NCI-H524 treated with DMSO at 0.1 percent for 48 hours (cell line): ENCODE measurements at places on chromosomes 4 and X.

GRCh38 chr4:48635310-48635709, 144.8 kb downstream of the FRYL start:
- DNase-seq, result no peak

- no peak for DNase-seq
Measured at GRCh38 chr4:118736900-118737299, 51.7 kb downstream of the METTL14 start.

DNA sequence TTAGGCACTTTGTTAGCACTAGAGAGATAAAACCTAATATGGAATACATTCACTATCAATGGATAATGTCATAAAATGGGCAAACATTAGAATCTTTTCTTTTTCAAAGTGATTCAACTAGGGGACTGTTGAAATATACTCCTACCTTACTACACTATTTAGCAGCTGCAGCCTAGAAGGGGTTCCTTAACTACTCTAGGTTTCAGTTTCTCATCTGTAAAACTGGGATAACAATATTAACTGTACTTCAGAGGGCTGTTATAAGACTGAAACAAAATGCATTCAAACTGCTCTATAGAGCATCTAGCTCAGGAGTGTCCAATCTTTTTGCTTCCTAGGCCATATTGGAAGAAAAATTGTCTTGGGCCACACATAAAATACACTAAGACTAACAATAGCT, 147.4 kb downstream of the CDS1 start:
- no peak for DNase-seq

DNA sequence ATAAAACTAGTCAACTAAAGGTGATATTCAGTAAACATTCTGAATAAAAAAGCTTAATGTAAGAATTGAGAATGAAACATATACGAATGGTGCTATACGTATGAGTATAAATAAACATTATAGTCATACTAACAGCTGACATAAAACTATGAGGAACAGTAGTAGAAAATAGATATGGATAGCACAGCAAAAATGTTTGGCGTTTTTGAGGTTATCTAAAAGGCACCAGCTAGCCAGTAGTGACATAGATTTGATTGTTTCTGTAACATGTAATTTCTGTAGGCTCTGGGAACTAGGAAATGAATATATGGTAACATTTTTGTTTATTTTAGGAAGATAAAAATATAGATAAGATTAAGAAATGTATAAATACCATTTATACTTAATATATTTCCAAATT, 69.3 kb downstream of the SNX25 start:
- no peak for DNase-seq

DNA sequence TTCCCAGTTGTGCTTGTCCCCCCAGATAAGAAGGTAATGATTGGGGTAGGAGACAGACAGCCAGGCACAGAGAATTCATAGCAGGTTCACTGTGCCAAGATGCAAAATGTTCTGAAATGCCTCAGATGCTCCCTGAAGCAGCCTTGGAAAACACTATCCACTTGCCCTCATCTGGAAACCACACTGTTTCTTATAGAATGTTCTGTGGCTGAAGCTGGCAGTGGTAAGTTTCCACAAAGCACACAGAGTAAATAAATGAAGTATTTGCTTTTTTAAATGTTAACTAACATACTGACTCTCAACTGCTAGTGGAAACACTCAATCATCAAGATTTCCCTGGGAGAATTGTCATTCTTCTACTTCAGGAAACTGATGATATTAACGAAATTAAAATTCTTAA, 311.4 kb downstream of the PRDM5 start:
- no peak for DNase-seq

DNA sequence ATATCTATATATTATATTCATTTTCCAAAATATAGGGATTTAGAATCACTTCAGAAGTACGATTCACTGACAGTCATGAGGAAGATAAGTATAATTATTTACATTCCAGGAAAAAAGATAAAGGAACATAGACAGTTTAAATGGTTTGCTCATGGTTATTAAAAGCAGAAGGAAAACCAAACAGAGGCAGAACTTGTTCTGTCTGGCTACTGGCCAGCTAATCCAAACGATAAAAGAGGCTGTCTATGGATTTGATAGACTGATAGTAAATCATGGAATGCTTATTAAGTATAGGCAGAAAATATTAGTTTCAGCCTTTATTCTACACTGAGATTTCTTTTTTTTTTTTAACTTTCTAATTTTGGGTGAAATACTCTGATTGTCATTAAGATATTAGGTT, 50.2 kb downstream of the RPGR start:
- no peak for DNase-seq

- no peak for DNase-seq
Measured at GRCh38 chrX:131271826-131272225, 17.3 kb downstream of the IGSF1 start.

DNA sequence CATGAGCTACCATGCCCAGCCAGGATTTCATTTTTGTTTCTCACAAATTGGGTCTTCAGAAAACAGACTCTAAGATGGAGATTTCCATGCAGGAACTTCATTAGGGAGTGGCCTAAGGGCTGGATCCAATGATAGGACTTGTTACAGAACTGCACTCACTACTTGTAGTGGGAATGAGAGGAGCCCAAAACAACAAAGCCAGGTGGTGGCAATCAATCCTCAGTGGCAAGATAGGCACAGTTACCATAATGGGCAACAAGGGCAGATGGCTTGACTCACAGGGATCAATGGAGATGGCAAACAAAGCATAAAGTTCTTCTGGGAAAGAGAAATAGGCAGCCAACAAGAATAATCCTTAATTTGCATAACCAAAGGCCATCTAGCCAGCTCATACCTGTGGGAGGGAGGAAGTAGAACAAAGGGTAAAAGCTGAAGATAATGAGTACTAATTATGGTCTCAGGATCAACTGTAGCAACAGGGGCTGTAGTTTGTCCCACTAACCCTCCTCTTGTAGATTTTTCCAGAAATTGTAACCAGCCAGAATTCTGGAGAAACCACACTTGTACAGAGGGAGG, 72.8 kb upstream of the MAPK10 start:
- no peak for DNase-seq

GRCh38 chr4:76377911-76378310, 43.0 kb downstream of the CCDC158 start:
- DNase-seq, result no peak

DNA sequence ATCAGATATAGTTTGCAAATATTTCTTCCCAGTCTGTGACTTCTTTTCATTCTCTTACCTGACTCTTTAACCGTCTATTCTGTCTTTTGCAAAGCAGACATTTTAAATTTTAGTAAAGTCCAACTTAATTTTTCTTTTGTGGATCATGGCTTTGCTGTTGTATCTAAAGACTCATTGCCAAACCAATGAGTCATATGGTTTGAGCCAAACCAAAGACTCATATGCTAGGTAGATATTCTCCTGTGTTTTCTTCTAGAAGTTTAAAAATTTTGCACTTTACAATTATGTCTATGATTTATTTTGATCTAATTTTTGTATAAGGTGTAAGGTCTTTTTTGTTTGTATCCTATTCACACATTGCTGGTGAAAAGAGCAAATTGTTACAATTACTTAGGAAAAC, 446.8 kb downstream of the ANKRD50 start:
- DNase-seq, result no peak

DNA sequence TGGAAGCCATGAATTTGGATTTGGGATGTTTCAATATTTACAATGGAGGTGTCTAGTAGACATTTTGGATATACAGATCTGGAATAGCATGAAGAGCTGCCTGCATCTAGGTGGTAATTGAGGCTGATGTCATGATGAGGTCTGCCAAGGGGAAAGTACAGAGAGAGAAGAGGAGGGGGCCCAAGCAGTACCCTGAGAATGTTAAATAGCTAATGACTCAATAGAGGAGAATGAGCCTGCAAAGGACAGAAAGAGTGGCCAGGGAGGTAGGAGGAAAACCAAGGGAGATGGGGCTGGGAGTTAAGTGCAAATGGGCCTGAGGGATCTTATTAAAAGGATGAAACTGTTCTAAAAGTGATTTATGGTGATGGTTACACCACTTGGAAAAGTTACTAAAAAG, 182.2 kb upstream of the KIT start:
- DNase-seq, result no peak

GRCh38 chr4:118322831-118323502, 29.8 kb downstream of the PRSS12 start:
- no peak for DNase-seq

GRCh38 chr4:15078682-15079642, 76.7 kb downstream of the CPEB2 start:
- DNase-seq, result no peak

- no peak for DNase-seq
Measured at GRCh38 chr4:26782168-26782829, 78.3 kb upstream of the STIM2 start.

DNA sequence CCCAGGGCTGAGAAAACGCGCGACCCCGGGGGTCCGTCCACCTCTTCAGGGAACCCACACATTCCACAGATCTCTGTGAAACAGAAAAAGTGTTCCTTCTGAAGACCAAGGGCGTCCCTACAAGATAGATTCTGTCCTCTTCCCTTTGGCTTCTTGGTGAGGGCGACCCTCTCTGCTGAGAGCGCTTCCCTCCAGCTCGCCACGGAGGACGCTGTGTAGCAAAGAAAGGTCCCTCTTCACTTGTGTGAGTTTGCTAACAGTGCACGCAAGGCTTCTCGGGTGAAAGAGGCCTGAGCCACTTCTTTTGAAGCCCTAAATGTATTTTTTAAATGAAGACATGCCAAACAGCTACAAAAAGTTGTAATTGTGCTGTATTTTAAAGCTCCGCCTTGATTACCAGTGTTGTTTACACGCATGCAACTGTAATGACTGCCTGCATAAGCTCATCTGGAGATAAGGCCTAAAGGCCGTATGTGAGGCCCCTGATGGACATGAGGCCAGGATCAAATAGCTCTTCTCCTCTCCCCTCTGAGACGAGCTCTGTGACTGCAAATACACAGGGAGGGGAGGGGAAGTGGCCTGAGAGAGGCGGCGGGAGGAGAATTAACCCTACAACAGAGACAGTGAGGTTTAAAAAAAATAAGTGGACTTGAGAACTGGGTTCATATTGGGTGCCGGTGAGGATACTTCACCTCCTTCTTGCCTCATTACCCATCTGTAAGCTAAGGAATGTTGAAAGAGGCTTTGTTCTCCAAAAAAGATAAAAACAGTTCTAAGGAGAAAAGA, 95.5 kb downstream of the SOWAHB start:
- DNase-seq, result no peak

DNA sequence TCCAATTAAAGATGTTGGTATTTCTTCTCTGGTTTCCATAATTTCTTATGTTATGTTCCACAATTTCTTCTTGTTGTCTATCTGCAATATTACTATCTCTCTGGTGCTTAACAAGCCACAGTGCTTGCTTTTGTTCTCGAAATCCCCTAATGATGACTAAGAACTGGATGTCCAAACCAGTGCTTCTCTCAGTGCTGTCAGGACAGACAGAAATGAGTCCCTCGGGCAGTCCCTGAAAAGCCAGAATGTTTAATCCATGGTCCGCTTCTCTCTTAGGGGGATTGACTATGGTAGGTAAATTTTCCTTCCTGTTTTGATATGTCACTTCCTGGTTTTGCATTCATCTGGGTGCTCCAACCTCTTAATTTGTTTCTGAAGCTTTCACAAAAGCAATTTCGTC, 321.6 kb upstream of the PCDH10 start:
- no peak for DNase-seq

DNA sequence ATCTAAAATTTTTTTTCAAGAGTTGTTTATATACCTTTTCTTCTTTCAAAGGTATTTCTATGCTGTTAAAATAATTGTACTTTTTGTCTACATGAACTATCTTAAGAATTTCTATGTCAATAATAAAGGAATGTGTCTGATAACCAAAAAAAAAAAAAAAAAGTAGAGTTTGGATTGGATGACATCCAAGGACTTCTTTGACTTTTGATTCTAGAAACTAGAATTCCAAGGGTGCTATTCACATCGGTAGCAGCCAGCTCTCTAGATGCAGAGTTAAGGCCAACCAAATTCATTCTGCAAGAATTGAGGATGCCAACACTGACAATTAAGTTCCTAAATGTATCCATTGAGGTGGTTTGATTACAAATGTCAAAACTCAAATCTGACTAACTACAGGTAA, 42.0 kb upstream of the PRKG2 start:
- no peak for DNase-seq

DNA sequence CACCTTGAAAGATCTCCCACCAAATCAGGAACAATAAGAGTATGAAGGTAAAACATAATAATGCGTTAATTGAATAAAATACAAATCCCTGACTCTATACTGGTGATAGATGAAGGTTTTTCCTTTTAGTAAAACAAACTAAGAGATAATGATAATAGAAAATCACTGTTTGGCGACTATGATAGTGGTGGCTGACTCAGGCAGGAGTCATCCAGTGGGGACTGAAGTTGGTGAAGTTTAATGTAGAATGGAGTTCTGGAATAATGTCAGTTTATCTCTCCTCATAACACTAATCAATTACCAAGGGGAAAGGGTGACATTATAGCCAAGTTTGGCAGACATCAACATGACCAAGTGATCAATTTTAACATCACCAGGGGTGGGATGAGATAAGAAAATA, 21.3 kb downstream of the ABCG2 start:
- no peak for DNase-seq

DNA sequence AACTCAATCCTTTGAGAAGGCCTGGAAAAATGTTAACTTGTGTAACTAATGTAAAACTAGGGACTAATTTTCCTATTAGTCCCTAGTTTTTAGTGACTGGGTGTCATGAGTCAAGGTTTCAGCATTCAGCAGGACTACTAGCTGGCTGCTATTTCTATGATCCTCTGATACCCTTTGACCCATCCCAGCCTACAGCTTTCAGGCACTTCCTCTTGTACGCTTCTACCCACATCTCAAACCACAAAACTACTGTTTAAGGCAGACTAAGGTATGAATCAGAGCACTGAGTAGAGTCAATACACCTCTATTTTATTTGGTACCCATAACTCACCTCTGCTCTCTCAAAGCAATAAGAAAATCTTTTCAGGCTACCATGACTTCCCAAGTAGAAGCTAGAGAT, 809.6 kb downstream of the PDHA2 start:
- no peak for DNase-seq

- no peak for DNase-seq
Measured at GRCh38 chr4:53011259-53011905, 149.3 kb downstream of the RASL11B start.

DNA sequence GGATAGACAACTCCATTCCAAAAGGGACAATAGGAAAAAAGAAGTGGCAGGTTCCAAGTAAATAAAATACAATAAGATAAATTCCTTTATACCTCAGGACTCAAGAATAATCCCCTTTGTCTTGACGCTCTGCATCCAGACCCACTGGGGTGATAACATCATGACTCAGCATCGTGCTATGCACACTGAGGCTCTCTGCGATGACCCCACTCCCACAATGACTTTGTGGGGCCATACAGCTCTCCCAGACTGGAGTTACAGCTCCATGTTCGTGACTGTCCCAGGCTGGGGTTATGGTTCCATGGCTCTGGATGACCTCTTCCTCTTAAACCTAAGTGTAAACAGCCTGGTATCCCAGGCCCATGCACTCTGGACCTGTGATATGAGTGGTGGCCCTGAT, 254.5 kb upstream of the ADGRL3 start:
- no peak for DNase-seq

GRCh38 chr4:4248885-4249203, 821 bp upstream of the TMEM128 start:
- no peak for DNase-seq
